ENCODE measurements at places on chromosomes 3 and 15.

DNA sequence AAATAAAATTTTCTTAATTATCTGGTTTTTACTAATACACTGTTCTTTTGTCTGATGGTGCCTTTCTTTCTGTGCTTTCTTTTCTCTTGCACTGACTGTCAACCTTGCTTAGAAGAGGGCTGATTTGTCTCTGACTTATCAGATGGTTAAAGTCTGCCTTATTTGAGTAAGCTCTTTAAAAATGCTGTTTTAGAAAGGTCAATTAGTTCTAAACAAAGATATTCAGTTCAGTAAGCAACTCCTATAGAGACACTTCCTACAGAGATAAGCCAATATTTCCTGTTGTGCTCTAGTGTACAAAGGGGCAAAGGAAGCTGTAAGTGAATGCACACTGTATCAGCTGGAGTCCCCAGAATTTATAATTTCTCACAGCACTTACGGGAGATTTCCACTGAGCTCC lies 153.4 kb upstream of the TSPAN3 start:
- DNase-seq, result peak; percentile 5

DNA sequence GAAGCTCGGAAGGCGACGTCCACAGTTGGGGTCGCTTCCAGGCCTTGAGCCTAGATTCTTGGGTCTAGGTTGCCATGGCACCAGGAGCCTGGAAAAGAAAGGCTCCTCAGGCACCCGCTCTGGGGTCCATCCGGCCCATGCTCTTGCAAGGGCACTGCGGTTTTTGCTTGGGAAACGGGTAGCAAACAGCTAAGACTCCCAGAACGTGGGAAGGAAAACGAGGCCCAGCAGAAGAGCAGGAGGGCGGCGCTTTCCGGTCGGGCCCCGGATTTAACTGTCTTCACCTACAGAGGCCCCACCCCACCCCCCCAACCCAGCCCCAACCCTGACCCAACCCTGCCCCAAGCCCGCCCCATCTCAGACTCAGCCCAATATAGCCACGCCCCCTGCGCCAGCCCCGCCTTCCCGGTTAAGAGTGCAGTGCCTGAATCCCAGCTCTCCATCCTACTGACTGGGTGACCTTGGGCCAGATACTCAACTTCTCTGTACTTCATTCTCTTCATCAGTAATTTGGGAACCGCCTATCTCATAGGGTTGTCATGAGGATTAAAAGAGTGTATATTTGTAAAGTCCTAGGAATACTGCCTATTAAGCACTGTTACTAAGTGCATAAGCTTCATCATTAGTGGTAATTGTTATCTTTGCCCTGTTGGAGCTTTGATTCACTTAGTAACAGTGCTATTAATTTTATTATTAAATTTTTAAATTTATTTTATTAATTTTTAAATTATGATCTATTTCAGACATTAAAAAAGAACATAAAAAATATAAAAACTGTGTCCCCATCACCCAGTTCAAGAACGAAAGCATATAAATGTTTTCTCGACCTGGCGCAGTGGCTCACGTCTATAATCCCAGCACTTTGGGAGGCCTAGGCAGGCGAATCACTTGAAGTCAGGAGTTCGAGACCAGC lies 28.4 kb upstream of the SMAD6 start:
- peak; percentile 22 for DNase-seq

DNA sequence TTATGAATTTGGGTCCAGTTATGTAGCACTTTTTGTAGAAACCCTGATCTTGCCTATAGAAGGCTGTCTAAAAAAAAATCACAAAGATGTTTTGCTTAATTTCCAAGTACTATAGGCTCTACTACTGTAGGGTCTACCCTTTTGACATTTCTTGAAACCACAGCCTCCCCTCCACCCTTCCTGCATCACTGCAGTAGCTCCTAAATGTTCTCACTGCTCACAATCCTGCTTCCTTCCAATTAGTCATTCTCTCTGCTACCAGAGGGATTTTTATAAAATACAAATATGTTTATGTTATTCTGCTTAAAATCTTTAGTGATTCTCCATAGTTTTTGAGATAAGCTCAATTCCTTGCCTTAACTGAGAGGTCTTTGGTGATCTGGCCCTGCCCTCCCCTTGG lies 114.0 kb downstream of the CYP19A1 start:
- no peak for DNase-seq

- DNase-seq, result no peak
Observed at GRCh38 chr15:34456658-34457057, 19.1 kb upstream of the GOLGA8A start.

- DNase-seq, result no peak
Observed at GRCh38 chr3:9071936-9072666, 108.8 kb upstream of the RAD18 start.

GRCh38 chr3:150878290-150878689 lies 26.9 kb downstream of the MINDY4B start:
- no peak for DNase-seq

DNA sequence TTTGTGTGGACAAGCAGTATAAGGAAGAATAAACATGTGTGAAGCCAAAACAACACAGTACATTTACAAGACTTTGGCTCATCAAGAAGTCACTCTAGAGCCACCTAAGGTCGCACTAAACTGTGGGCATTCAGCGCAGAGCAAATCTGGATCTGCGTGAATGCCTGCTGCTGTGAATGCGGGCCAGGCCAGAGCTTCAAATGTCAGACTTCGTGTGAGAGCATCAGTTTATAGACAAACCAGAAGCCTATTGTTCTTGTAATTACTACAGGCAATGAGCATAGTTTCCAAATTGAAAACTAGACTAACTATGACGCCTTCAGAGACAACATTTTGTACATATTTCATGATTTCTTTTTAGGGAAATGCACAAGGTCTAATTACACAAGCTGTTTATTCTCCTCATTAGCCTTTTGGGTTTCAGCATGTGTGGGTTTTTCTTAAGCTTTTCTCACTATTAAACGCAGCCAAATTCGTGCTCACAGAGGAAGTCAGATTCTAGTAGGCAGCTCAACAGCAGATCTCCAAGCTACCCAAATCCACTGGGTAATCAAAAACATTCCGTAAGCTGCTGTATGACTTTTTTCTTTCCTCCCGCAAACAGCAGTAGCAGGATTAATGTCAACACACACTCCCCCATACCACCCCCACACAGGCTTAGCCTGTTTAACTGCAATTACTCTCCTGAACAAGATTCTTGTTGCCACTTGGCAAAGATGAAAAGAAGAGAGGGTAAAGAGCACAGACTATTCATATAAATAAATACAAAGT lies 84.5 kb upstream of the SETMAR start:
- DNase-seq, result no peak

DNA sequence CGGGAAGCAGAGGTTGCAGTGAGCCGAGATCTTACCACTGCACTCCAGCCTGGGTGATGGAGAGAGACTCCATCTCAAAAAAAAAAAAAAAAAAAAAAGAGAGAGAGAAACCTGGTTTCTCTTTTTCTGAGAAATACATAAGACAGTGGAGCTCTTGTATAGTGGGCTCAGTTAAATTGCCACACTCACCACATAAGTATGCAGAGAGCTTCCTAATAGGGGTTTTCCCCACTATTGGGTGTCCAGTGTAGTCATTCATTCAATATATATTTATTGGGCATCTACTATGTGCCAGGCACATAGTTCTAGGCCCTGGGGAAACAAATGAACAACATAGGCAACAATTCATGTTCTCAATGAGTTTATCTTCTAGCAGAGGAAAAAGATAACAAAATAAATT lies 48.9 kb upstream of the FMN1 start:
- DNase-seq, result no peak

DNA sequence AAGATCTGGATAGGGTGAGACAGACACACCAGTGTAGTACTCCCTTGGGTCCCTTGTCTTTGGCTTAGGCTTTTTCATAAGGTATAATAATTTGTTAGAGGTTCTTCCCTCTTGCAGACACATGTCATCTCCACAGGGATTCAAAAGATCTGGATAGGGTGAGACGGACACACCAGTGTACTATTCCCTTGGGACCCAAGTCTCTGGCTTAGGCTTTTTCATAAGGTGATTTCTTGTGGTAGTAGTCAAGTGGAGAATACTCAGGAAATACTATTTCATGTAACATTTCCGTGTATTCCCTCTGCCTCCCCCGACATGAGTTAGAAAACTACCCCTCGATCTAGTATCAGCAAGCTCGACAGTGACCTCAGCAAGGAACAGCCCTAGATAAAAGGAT lies 954 bp upstream of the MAPKBP1 start:
- no peak for DNase-seq

All from common myeloid progenitor, CD34-positive (primary cell).